ENCODE measurements at places on chromosomes 7 and 10. TPM values are rescaled to one million over a fixed set of nuclear protein-coding genes. Genes with fewer than 3 reads are reported as not detected.
A peak's percentile ranks its signal among the peaks of the same experiment; 100 is the strongest.

Gene CAV2
- 42.5 TPM for total RNA-seq

Gene AKR1C4
- not detected for total RNA-seq

Gene PRR15
- total RNA-seq = not detected

Gene CRHR2
- not detected for total RNA-seq

- no peak for DNase-seq
Measured at GRCh38 chr10:69363666-69364065, 53.1 kb downstream of the TACR2 start.

- no peak for DNase-seq
Measured at GRCh38 chr7:13179011-13179582, 491.7 kb downstream of the ARL4A start.

- DNase-seq = no peak
Measured at GRCh38 chr7:96996111-96996957, 9.0 kb upstream of the DLX6 start.

DNA sequence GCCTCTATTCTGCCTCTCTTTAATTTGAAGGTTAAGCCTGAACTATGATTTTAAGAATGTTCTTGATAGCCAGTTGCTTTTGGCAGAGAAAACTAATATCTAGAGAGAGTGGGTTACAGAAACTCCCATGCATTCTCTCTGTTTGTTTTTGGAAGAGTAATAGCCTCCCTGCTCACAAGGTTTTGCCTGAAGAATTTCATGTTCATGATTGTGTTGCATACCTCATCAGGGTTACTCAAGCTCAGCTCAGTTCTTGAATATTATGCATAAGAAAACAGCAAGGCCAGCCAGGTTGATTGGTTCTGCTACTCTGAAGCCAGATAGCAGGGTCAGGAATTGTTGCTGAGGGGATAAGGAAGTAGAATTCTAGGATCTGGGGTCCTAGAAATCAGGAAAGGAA, 137.4 kb downstream of the MDFIC start:
- DNase-seq = no peak

GRCh38 chr10:128751284-128751683, 625.1 kb upstream of the MKI67 start:
- DNase-seq = no peak

- DNase-seq = no peak
Measured at GRCh38 chr7:143131781-143132180, at the start of gene PIP. PIP (plus strand) TSS chr7:143132077; CDS start chr7:143132117, 40 bp downstream.

GRCh38 chr10:11754620-11755019, 12.4 kb downstream of the ECHDC3 start:
- DNase-seq = no peak

GRCh38 chr10:4136121-4136520, 351.1 kb upstream of the KLF6 start:
- no peak for DNase-seq

DNA sequence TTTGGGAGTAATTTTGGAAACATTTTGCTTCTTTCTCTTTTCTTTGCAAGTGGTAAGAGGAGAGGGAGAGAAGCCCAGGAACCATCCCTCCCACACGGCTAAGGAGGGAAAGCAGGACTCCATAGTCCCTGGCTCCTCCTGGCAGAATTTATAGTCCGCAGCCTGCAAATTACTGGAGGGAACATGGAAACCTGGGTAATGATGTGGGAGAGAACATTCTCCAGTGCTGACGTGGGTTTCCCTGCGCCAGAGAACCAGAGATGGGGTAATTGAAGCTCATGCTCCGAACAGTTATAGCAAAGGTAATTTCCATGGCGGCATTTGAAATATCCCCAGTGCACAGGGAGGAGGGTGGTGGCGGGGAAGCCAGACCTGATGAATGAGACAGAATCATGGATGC, 320.4 kb downstream of the RPS24 start:
- DNase-seq = peak; percentile 91

- no peak for DNase-seq
Measured at GRCh38 chr10:22682237-22683139, 31.9 kb downstream of the PIP4K2A start.

GRCh38 chr10:76723844-76724243, 913.8 kb downstream of the KCNMA1 start:
- DNase-seq = no peak

DNA sequence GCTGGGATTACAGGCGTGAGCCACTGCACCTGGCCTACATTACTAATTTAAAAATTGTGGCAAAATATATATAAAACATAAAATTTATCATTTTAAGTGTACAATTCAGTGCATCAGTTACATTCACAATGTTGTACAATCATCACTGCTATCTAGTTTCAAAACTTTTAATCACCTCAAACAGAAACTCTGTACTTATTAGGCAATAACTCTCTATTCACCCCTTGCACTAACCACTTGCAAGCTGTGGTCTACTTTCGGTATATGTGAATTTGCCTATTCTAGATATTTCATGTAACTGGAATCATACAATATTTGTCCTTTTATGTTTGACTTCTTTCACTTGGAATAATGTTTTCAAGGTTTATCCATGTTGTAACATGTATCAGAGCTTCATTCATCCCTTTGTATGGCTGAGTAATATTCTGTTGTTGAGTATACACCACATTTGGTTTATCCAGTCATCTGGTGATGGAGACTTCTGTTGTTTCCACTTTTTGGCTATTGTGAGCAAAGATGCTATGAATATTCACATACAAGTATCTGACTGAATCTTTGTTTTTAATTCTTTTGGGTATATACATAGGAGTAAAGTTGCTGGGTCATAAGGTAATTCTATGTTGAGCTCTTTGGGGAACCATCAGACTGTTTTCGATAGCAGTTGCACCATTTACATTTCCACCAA, 14.3 kb upstream of the ELOVL3 start:
- no peak for DNase-seq

GRCh38 chr7:41915871-41916270, 213.0 kb upstream of the INHBA start:
- no peak for DNase-seq
